ENCODE measurements at places on chromosomes 13 and 19.

DNA sequence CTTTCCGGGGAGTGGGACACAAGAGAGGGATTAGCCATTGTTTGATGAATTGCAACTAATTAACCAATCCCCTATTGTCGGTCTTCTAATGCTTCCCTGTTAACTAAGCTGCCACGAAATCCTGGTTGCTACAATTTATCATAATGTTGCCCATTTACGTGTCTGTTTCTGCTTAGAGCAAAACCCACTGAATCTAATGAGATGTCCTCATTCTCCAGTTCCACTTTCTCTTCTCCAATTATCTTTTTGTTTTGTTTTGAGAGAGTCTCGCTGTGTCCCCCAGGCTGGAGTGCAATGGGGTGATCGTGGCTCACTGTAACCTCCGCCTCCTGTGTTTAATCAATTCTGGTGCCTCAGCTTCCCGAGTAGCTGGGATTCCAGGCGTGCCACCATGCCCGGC, 5.2 kb upstream of the DPP9 start:
- DNase-seq = no peak

DNA sequence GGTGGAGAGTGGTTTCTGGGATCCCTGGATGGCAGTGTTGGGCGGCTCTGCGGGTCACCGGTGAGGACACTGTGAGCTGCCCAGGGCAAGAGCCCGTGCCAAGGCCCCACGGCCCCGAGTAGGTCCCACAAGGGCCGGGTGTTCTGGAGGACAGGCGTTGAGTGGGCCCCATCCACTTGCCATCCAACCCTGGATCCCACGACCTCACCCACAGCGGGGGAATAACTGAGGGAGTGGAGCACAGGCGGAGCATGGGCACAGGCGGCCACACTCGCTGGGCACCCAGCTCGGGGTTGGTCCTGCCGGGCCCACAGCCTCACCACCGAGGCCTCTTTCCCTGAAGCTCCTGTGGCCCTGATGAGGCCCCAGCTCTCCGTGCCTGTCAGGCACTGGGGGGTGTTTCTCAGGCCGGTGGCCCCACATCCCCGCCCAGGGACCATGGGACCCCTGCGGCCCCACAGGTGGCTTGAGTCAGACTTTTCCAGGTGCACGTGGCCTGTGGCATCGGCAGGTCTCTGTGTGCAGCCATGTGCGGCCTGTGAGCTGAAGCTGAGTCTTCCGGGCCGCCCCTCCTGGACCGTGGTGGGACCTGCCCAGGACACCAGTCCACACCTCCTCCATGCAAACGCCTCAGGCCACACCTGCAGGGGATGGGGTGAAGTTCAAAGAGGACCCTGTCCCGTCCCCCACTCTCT, 16.6 kb downstream of the TMEM255B start:
- DNase-seq = no peak

- DNase-seq = peak; percentile 70
These were observed 5.3 kb downstream of the ZNF85 start for GRCh38 chr19:20928371-20928770.

DNA sequence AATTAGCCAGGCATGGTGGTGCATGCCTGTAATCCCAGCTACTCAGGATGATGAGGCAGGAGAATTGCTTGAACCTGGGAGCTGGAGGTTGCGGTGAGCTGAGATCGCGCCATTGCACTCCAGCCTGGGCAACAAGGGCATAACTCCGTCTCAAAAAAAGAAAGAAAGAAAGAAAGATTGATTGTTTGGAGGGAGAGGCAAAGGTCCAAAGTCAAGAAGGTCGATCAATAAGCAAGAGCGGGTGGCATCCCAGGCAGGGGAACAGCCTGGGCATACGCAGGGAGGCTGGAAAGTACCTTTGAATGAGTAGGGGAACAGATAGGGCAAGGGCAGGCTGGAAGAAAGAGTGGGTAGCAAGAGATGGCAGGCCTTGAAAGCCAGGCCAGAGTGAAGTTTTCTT, 11.9 kb upstream of the APOC4 start:
- DNase-seq = no peak

- DNase-seq = peak; percentile 65
These were observed 94.6 kb downstream of the KL start for GRCh38 chr13:33110713-33111413.

DNA sequence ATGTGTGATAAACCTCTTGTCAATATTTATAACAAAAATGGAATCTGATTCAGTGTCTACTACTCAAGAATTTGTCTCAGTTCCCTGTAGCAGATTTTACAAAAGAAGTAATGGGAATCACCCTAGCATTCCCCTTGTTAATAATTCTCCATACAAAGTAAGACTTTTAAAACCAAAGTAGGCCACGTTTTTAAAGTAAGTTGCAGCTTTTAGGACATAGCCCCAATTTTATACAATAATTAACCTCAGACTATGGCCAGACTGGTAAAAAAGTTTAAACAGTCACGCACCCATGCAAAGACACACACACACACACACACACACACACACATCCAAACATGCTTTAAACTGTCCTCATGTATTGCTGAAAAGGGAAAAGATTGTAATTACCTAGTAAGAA, 589.9 kb downstream of the PCDH9 start:
- no peak for DNase-seq

DNA sequence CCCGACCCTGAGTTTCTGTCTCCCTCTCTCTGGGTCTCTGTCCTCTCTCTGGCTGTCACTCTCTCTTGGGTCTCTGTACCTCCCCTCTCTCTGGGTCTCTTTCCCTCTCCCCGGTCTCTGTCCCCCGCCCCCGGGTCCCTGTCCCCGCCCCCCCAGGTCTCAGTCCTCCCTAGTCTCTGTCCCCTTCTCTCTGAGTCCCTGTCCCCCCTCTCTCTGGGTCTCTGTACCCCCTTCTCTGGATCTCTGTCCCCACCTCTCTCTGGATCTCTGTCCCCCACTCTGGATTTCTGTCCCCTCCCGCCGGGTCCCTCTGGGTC, 2.3 kb upstream of the FTL start:
- DNase-seq = no peak

DNA sequence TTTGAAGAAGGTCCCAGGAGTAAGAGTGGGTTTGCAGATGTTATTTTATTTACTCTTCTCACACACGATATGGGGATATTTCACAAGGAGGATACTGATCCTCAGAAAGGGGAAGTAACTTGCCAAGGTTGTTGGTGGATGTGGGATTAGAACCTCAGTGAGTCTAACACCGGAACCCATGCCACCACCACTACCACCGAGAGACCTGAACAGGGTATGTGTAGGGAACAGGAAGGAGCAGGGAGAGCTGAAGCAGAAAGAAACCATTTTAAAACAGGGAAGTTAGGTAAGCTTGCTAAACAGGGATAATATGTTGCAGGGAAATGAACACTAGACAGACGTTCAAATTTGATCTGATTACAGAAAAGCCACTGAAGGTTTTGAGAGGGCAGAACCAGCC, 11.6 kb upstream of the CEACAM3 start:
- no peak for DNase-seq

- DNase-seq = peak; percentile 2
These were observed 939.0 kb upstream of the SLITRK1 start for GRCh38 chr13:84821261-84821660.

DNA sequence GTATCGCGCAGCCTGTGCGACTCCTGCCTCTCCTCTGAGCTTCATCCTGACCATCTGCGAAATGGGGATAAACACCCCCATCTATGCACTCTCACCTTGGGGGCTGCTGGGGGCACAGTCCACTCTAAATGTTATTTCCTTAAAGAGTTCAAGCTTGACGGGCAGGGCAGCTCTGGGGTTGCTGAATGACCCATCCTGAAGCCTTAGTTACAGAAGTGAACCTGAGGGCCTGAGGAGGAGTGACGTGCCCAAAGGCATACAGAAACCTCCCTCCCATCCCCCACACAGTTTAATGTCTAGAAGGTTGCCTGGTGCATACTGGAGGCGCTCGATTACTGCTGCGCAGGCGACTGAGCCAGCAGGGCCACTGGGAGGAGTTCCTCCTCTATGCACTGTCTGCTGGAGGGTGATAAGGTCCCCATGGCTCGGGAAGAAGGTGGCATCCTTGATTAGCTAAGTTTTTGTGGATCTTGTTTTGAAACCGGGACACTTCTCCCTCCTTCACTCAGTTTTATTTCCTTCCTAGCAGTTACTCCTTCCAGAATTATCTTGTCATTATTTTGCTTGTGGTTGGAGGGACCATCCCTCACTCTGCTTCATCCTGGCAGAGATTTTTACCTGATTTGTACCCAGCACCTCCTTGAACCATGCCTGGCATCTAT, 572 bp upstream of the FKBP8 start:
- DNase-seq = peak; percentile 74

DNA sequence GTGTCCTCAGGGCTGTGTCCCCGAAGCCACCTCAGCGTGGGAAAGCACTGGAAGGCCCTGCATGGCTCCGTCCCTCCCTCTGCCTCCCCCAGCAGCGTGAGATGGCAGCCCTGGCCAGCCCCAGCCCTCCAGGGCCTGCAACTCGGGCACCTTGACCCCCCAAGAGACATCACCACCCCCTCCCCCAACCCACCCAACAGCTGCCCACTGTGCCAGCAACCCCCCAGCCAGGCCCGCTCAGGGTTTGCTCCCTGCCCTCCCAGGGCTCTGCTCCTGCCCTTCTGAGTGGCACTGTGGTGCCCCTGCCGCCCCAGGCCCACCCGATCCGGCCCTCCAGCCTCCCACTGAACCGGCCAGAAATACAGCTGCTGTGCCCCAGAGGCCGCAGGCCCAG, 1.5 kb upstream of the ASPDH start:
- no peak for DNase-seq

DNA sequence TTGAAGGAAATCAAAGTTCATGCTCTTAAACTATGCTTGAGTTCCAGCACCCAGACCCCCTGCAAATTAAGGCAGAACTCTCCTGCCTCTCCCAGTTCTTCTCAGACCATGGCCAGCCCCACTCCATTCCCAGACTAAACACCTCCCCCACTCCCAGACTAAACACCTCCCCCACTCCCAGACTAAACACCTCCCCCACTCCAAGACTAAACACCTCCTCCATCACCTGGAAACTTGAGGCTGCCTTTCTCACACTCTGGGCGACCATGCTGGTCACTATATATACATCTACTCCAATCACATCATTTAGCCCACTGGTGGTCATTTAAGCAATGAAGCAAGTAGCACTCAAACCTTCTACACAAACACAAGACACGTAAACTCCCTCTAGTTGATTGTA, 57.2 kb downstream of the CAB39L start:
- DNase-seq = no peak

GRCh38 chr13:105031306-105031705, 1504.2 kb downstream of the EFNB2 start:
- no peak for DNase-seq

GRCh38 chr13:109654341-109655205, 131.8 kb downstream of the IRS2 start:
- peak; percentile 89 for DNase-seq

GRCh38 chr13:38941353-38941945, 49.2 kb downstream of the STOML3 start:
- peak; percentile 17 for DNase-seq

- DNase-seq = no peak
These were observed 74.4 kb downstream of the LHFPL6 start for GRCh38 chr13:39528661-39528980.

All from choroid plexus epithelial cell (primary cell).